Thyroid gland (tissue), 4 donors: ENCODE measurements at places on chromosomes 6 and 20. TPM values are rescaled to one million over a fixed set of nuclear protein-coding genes. Genes with fewer than 3 reads are reported as not detected.

DNA sequence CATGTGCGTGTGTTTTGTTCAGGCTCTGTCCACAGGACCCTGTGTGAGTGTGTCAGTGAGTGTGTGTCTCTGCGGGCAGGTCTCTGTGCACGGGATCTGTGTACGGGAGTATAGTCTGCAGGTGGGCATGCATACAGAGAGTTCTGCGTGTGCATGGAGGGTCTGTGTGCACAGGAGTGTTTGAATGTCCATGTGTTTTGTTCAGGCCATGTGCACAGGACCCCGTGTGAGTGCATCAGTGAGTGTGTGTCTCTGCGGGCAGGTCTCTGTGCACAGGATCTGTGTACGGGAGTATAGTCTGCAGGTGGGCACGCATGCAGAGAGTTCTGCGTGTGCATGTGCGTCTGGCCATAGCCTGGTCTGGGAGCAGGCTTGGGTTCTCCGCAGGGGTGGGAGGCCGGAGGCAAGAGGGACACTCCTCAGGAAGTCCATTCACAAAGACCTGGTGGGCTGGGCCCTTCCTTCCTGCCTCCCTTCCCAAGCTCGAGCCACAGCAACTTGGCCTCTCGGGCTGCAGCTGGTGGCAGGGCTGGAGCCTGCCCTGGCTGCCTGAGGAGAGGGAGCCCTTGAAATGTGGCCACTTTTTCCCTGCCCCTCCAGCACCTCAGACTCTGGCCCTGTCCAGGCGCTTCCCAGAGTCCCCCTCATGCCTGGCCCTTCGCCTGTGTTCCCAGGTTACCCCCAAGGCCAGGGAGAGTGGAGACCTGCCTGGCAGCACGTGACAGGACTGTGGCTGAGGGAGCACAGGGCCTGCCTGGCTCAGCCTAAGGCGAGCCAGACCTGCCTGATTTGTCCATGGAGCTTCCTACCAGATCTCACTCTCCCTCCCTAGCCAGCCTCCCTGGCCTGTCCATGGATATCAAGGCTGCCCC lies 6.8 kb downstream of the HSPA12B start:
- no peak for DNase-seq

DNA sequence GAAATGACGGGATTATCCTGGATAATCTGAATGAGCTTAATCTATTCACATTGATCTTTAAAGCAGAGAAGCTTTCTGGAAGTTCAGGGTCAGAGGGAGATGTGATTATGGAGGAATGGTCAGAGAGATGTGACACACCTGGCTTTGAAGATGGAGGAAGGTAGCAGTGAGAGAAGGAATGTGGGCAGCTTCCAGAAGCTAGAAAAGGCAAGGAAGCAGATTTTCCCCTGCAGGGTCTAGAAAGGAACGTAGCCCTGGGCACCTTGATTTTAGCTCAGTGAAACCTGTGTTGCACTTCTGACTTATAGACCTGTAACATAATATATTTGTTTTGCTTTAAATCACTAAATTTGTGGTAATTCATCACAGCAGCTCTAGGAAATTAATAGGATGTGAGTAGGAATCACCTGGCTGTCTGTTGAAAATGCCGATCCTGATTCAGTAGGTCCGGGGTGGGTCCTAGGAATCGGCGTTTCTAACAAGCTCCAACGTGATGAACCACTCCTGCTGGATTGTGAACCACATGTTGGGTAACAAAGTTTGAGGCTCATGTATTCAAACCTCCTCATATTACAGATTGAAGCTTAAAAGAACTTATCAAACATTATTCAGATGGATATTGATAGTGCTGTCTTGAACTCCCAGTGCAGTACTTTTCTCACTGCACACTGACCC lies 157.0 kb downstream of the GJA1 start:
- DNase-seq = no peak

GATA5 gene
- total RNA-seq = not detected

DNA sequence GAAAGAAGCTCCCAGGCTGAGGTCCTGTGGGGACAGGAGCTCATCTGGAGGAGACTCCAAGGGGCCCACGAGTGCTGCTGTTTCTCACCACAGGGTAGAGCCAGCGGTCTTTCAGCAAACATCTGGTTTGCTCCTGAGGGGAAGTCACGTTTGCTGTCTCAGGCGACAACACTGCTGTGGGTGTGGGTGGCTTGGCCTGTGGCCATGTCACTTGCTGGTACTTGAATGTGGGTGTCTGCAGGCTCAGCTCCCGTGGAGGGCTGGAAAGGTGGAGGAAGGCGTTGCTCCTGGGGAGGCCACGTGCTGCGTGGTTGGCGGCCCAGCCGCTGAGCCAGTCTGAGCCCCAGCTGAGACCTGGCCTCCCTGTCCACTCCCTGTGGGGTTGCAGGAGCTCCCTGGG lies 52.8 kb upstream of the MPC1 start:
- no peak for DNase-seq

ZC2HC1B gene
- total RNA-seq = not detected

COX4I2 gene
- total RNA-seq = 3.8 TPM

SLC4A11 gene
- 123 TPM for total RNA-seq

GRCh38 chr6:34546551-34547321 lies 9.4 kb downstream of the SPDEF start:
- peak; percentile 92 for DNase-seq

PTCHD4 gene
- 4.0 TPM for total RNA-seq
